ENCODE measurements at places on chromosomes 1 and 21.

GRCh38 chr21:35814858-35815619, 245.3 kb downstream of the SETD4 start:
- DNase-seq: no peak

DNA sequence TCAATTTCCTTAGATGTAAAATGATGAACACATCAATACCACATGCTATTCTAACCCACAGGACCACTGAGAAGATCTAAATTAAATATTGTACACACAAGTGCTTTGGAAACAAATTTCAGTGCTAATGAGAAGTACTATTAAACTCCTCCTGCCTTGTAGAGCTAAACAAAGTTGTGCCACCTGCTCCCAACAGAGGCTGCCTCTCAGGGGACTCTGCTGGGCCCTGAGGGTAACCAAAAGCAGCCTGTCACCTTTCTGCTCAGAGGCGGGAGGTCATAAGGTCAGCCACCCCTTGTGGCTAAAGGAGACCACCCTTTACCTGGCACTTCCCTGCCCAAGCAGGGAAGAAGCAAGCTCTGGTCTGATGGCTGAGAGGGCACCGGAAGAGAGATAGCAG, 6.3 kb downstream of the SLC9A1 start:
- no peak for DNase-seq

DNA sequence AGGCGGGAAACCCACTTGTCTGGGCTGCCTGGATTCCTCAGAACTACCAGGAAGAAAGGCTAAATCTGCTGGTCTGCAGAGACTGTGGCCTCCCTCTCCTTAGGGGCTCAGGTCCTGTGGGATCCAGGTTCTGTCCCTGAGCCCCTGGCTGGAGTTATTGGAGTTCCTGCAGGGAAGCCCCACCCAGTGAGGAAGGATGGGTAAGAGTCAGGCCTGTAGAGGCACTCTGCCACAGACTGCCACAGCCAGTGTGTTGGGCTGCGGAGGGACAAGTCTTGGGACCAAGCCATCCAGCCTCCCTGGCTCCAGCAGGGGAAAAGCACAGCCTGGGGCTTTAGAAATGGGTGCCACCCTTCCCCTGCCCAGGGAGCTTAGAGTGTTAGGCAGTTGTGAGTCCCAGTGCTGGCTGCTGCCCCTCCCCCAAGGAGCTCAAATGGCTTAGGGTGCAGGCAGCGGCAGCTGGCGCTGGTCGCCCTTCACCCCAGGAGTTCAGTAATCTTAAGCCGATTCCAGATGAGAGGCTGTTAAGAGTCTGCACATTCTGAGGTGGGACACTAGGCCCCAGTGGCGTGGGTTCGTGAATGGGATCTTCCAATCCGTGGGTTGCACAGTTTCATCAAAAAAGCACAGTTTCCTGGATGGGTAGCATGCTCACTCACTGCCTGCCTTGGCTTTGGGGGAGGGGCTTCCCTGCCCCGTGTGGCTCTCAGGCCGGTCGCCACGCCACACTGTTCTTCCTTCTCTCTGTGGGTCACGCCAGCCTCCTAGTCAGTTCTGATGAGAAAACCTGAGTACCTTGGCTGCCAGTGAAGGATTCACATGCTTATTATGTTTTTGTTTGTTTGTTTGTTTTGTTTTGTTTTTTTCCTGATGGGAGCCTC, 57.6 kb upstream of the FMO3 start:
- DNase-seq: no peak

DNA sequence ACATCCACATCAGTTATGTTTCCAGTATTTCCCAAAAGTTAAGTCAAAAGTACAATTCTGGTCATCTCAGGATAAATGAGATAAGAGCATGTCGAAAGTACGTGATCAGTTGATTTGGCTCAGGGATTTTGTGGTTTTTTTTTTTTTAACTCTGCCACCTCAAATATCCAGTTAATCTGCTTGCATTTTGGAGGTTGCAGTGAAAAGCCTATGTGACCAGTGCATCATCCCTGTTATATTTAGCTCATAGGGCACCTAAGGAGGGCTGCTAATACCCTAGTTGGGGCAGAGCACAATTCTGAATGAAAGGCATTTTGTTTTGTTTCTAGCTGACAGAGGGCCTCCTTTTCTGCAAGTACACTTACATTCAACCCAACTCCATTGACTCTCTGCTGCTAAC, 31.7 kb upstream of the RGS16 start:
- DNase-seq: no peak

DNA sequence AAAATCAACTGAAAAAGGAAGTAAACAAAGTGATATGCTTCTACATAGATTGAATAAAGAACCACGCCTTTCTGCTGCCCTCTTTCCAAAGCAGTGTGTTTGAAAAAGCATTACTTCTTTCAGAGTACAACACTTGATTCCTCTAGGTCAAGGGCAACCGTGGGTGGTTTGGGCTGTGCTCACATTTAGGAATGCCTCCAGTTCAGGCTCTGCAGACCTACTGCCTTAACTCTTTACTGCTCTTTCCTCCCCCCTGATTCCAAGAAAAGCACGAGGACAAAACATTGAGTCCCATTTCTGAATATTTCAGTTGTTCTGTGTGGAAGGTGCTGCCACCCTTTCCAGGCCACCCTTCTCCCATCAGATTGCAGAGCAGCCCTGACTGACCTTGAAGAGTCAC, 45.2 kb downstream of the ADAMTS1 start:
- no peak for DNase-seq

- DNase-seq: no peak
Observed at GRCh38 chr1:208413006-208413405, 168.8 kb upstream of the PLXNA2 start.

DNA sequence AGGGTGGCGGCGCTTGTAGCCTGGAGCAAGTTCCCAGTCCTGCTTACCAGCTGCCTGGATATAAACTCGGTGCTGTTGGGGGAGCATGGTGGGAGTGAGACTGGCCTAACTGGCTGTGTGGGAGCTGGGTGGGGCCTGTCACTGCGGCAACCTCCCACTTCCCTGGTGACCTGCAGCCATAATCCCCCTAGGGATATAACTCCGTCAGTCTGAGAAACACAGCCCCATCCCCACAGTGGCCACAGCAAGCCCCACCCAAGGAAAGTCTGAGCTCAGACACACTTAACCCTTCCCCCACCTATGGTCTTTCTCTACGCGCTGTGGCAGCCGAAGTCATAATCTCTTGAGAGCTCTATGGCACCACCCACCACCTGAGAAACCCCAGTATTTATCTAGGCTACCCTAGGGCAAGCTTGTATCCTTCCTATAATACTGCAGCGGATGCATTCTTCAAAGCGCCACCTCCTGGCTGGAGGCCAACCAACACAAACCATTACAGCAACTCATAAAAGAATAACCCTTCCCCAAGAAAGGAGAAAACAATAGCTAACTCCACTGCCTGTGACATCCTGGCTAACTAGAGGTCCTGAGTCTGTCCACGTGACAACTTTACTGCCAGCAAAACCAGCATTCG, 57.4 kb downstream of the ZNF648 start:
- DNase-seq: no peak

GRCh38 chr1:212119863-212120262, 84.3 kb downstream of the DTL start:
- DNase-seq: no peak

DNA sequence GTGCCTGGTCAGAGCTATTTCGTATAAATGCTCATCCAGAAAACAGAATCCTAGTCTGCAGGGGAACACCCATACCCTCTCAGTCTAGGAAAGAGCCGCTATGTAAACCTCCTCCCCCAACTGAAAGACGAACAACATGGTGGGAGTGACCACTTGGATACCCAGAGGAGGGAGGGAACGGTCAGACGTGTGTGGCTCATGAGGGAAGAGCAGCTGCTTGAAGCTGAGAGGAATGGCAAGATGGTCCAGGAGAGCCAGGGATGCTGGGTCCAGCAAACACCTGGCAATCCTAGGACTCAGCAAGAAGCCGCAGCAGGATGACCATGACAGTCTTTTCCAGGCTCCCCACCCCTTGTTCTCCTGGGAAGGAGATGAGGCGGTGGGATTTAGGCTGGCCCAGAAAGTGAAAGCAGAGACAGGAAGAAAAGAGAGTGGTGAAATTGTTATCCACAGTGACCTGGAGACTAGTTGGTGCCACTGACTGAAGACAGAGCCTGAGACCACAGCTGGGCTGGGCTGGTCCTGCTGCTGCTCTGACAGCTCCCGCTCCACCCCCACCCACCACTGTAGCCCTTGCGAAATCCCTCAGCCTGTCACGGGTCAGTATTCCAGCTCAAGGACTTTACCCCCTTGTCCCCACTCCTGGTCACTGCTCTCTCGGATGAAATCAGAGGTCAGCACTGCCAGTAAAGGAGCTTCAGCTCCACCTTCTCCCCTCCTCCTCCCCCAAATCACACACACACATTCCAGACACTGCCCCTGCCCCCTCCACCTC, 3.6 kb downstream of the CERS2 start:
- DNase-seq: no peak

DNA sequence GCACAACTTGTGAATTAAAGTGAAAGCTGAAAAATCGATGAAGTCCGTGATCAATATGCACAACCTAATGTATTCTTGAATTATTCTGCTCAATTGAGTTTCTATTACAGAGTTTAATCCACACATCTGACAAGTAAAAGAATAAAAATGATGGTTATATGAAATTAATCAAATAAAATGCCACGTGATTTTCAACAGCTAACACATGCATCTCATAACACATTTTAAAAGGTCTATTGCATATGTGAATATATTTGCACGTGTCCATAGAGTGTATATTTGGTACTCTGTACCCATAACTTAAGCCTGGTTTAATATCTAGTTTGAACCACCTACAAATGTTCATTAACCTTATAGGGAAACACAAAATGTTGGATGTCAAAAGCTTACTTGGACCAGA, 266.2 kb downstream of the NTNG1 start:
- no peak for DNase-seq

- DNase-seq: no peak
Observed at GRCh38 chr1:206048582-206048981, 4.4 kb upstream of the RHEX start.

GRCh38 chr1:55993646-55994318, 585.6 kb downstream of the PLPP3 start:
- no peak for DNase-seq

DNA sequence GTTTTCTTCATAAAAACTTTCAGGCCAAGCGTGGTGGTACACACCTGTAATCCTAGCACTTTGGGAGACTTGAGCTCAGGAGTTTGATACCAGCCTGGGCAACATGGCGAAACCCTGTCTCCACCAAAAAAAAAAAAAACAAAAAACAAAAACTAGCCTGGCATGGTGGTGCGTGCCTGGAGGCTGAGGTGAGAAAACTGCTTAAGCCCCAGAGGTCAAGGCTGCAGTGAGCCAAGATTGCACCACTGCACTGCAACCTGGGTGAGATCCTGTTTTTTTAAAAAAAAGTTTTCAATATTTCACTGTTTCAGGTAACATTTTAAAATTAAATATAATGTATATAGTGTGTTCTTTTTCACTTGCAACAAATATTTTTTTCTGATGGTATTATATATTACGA, 13.5 kb upstream of the B3GALT2 start:
- DNase-seq: no peak

DNA sequence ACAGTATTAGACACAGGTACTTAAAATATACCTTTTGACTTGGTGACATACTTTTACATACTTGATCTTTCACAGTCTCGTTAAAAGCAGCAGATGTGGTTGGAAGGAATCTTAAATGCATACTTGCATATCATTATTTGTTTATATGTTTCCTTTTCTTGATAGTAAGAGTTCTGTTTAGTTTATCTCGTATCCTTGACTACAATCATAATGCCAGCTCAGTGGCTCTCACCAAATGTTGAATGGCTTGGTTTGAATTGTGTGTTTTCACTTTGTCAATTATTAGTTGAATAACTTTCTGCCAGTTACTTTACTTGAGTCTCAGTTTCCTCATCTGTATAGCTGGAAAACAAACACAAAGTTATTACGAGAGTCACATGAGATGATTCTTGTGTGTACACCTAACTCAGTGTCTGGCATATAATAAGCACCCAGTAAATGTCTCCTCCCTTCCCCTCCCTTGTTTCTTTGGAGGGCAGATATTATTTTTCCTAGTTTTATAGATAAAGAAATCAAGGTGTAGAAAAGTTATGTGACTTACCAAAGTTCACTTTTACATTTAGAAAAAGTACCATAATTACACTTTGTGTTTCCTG, 131.6 kb upstream of the IVNS1ABP start:
- no peak for DNase-seq

- no peak for DNase-seq
Observed at GRCh38 chr1:204837440-204838084, 33.1 kb upstream of the NFASC start.

DNA sequence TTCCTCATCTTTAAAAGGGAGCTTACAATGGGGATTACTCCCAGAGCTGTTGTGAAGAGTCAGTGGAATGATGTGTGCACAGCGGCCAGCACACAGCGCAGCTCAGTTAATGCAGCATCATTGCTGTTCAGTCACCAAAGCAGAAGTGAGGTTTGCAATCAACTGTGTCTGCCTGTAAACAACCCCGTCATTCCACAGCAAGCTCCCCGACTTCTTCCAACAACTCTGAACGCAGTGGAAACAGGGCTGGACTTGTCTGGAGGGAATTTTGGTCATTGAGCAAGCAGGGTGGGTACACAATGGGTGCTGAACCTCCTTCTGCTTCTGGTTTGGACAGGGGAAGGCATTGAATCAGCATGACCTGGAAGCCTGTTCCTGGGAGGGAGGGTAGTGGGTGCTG, 347.4 kb downstream of the PTPRU start:
- no peak for DNase-seq

DNA sequence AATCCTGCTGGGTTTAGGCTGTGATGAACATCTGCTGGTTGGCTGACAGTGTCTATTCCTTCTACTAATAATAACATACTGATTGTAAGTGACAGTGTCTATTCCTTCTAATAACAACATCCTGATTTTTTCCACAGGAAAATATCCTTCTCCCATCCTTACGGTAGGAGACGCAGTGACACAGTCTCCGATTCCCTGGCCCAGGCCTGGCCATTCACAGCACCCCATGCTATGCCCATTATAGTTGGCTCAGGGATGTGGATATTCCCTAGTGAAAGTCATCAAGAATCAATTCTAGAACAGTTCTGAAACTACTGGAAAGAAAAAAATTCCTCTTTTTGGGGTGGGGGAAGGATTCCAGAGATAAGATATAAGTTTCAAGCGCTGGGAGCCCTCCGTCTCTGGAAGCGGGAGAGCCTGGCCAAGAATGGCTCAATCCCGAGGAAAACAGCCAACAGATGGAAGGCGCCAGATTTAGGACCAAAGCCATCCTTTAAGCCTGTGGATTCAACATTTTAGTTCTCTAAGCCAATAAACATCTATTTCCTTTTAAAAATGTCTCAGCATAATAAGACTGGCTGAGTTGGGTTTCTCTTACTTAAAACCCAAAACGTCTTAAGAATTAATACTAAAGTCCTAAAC, 88.6 kb downstream of the GPATCH2 start:
- no peak for DNase-seq

GRCh38 chr1:54716299-54717047, 812 bp downstream of the TTC4 start:
- no peak for DNase-seq

- DNase-seq: no peak
Observed at GRCh38 chr1:70628973-70629372, 217.9 kb downstream of the CTH start.

GRCh38 chr1:183093786-183094298, 70.6 kb downstream of the LAMC1 start:
- no peak for DNase-seq

Measured in activated CD4-positive, CD25-positive, alpha-beta regulatory T cell (primary cell).